ENCODE measurements at places on chromosomes 1 and 21.

DNA sequence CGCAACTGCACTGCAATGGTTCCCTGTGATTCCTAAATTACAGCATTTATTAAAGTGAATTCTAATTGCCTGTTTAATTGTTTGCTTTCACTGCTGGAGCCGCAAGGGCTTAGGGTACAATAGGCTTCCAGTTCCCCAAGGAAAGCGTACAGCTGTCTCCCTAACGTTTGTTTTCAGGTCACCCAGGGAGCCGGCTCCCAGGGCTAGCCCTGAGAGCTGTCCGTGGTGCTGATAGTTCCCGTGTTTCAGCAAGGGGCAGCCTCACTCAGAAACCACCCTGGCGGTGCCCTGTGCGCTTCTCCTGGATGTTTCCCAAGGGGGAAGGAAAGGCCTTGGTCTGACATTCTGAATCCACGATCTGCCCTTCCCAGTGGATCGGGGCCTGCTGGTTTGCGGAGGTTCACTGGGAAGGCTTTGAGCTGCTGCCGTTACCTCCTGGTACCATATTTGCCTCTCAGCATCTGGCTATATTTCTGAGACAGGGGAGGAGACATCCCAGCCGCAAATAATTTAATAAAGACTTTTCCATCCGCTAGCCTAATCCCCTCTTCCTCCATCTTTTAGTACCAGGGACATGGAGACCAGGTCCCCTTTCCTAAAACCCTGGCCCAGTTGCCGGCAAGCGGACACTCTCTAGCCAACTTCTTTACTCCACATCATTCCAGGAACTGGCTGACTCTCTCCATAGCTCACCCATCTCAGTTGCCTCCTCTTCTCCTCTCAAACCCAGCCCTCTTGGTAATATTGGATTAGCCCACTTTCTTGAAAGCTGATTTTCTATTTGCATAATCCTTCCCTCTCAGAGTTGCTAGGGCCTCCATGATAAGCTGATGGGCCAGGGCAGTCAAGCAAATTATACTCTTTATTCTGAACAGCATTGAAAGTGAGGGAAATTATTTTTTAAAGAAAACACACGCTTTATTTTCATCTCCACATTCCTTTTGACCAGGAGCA lies 149.0 kb downstream of the IGSF21 start:
- DNase-seq, result peak; percentile 8

DNA sequence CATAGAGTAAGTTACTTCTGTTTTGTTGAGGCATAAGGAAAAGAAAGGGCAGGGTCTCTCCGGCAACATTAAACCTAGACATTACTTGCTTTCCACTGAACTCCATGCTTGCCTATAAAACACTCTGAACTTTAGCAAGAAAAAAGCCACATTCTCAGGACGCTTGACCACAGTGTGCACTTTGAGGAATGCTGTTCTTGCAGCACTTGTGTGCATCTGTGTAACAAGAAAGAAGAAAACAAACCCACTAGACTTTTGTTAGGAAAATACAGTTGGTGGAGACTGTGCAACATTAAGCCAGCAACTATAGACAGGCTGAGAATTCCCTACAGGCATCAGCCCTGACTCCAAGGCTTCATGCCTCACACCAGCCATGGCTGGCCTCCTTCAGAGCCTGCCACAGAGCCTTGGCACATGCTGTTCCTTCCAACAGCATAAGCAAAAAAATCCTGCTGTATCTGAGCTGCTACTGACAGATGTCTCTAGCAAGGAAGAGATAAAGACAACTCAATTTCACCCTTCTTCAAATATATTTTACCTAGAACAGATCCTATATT lies 5.8 kb downstream of the PDZK1 start:
- DNase-seq, result no peak

- DNase-seq, result no peak
Observed at GRCh38 chr1:113834716-113835115, 22.4 kb upstream of the RSBN1 start.

DNA sequence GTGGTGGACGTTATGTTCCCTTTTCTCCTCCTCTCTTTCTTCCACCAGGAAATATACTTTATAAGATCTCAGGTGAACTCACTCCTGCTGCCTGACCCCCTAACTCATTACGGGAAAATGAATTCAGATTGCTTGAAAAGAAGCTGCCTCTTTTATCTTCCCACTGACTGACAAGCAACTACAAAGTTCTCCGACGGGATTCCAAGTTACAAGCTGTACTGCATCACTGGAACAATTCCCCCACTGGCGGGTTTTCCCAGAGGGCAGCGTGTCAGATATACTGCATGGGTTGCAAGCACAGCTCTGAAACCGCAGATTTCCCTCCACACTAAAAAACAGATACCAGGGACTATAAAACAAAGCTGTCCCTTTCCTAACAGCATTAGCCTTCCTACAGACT lies 390.6 kb downstream of the KCTD3 start:
- DNase-seq, result peak; percentile 32

GRCh38 chr1:223143537-223144248 lies 645 bp upstream of the TLR5 start:
- no peak for DNase-seq

DNA sequence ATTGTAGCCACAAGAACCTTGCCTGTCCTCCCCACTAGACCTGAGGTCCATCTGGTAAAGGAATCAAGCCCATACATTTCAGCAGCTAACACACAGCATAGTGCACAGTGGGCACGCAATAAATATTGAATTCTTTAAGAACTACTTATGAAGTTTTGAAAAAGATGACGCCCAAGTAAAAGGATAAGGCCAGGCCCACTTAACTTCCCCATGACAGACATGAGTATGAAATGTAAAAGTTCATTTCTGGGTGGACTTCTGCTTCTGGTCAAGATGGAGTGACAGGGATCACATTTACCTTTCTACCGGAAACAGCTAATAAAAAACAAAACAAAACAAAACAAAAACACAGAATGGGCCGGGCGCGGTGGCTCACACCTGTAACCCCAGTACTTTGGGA lies 25.4 kb downstream of the SORT1 start:
- no peak for DNase-seq

DNA sequence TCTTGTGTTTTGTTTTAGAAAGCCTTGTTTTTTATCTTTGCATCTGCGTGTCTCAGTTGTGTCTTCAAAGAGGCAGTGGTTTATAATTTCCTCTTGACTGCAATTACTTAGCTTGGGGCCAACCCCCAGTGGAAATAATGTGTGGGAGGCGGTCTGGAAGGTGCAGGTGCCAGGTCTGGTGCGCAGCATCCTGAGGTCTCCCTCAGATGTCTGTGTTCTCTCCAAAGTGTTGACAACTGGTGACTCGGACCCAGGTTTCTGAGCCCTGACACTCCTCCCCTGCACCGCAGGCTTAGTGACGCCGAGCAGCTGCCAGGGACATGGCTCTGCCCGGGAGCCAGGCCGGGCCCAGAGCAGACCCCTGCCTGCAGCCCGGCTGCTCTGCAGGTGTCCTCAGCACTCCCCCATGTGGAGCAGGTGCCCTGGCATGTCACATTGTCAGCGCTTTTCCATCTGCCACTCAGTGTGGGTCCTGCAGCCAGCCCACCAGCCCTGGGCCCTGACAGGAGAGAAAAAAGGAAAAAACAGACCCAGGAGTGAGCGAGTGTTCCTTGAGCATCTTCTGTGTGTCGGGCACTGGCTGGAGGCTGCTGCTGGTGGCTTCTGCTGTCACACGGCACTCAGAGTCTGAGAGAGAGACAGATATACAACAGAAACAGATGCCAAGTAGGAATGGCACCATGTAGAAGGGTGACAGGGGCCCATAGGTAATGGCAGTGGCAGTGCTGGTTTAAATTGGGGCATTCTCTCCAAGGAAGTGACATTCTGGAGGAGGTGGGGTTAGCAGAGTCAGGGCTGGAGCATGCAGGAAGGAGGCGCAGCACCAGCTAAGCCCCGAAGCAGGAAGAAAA lies 24.8 kb upstream of the SELENON start:
- DNase-seq, result no peak

GRCh38 chr1:47104816-47105215 lies 32.4 kb upstream of the CYP4A22 start:
- peak; percentile 14 for DNase-seq

- DNase-seq, result no peak
Observed at GRCh38 chr21:40905251-40905650, 58.3 kb upstream of the DSCAM start.

DNA sequence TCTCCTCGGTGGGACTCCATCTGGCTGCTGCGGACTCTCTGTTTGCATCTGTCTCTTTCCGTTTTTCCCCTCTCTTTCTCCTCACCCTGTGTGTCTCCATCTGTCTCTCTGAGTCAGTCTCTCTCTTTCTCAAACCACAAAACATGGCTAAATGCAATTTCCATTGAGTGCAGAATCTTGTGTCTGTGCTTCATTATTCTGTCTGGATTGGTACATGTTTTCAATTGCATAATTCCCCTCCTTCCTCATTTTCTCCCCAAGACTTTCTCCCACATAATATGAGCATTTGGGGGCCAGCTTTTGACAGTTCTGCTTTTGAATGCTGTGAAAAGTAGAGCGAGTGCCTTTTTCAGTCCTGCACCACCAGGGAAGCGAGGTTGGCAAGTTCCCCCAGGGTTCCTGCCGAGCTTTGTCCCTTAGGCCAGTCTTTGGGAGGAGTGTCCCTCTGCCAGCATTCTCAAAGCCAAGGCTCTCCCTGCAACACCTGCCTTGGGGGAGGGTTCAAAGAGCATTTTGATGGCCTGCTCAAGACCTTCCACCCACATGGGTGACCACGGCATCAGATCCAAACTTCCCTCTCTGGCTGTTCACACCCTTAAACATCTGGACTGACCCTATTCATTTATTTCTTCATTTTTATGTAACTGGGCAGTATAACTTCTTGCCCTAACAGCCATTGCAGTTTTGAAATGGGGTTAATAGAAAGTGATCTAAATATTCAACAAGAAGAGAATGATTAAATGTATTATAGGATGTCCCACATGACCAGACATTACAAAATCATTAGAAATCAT lies 32.8 kb upstream of the SCMH1 start:
- DNase-seq, result no peak

GRCh38 chr1:11522400-11523235 lies 43.7 kb downstream of the DISP3 start:
- no peak for DNase-seq

- no peak for DNase-seq
Observed at GRCh38 chr1:12754738-12755137, 8.7 kb downstream of the CFAP107 start.

GRCh38 chr1:10339815-10340214 lies 59.0 kb upstream of the PGD start:
- DNase-seq, result peak; percentile 36

DNA sequence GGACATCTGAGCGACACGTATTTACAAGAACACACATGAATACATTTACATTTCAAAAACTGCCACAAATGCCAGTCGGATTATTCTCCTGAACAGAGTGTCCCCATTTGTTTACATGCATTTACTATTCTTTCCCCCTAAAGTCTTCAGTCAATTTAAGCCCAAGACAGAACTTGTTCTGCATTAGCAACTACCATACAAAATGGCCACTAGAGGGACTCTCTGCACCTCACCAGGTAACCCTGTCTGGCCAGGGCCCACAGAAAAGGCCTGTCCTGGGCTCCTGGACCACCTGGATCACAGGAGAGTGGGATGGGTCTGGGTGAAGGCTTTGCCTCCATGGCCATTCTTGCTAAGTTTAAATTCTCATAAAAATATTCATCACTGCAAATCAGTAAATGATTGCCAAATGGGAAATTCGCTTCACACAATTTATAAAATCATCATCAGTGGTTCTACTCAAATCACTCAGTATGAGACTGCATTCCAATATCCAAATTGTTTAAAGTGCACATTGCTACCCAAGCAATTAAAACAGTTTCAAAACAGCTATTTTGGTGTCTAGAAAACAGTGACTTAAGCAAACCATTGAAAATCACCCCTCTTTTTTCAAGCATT lies 12.5 kb upstream of the GUCA2A start:
- DNase-seq, result peak; percentile 57

DNA sequence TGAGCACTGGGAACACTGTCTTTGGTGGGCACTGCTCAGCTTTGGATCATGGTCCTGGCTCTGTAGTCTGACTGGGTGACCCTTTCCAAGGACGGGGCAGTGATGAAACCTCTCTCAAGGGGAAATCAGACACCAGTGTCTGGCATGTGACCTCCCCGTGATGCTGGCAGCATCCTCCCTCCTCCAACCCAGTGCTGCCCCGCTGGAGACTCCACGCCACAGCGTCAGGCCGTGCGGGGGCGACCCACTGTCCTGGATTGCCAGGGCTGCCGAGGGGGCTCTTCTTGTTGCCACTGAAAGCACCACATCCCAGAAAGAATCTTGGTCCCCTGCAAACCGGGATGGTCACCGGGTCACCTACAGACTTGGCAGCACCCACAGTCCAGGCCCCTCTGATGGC lies 146.4 kb upstream of the ARHGEF16 start:
- no peak for DNase-seq

GRCh38 chr1:223332997-223333396 lies 31.0 kb downstream of the SUSD4 start:
- DNase-seq, result no peak

DNA sequence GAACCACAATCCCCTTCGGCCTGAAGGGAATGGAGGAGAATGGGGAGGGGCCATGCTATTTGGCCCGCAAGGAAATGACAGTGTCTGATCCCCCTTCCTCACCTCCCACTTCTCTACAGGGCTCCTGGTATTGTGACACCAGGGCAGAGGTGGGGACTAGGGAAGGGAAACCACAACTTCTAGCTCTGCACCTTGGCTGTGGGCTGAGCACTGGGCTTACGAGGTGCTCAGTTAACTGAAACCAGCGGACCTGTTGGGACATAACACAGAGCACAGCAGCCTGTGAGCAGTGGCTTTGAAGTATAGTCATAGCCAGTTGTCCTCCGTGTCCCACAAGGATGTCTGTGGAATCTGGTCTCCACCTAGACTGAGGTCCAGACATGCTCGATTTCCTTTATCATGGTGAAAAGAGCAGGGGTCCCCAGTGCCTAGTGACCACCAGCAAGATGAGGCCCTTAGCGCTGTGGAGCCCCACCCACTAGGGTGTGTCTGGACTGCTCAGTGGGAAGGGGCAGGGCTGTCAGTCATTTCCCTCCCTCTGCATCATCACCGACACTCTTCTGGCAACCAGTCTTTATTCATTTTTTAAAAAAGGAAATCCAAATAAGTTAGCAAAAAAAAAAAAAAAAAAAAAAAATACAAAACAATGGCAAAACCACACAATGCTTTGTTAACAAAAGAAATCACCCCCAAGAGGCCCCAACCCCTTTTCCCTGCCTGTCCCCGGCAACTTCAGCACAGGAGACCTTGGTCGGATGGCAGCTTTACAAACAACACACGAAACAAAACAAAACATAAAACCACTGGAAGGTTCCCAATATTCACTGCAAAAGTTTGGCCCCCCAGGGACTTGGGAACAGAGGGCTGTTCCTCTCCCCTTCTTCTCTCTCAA lies 3.0 kb downstream of the MYOG start:
- DNase-seq, result no peak

- DNase-seq, result no peak
Observed at GRCh38 chr1:219467524-219467923, 145.4 kb downstream of the ZC3H11B start.

GRCh38 chr21:44822484-44823178 lies 4.8 kb upstream of the SUMO3 start:
- DNase-seq, result no peak

GRCh38 chr1:68791800-68792199 lies 294.9 kb upstream of the DEPDC1 start:
- DNase-seq, result no peak

GRCh38 chr1:110746644-110747259 lies 72.0 kb upstream of the KCNA3 start:
- peak; percentile 28 for DNase-seq

Data from SK-MEL-5 (cell line).